Right atrium auricular region (tissue), 2 donors: ENCODE measurements at places on chromosomes 11 and 22. TPM values are rescaled to one million over a fixed set of nuclear protein-coding genes. Genes with fewer than 3 reads are reported as not detected.

POTEH gene
- not detected for total RNA-seq

OR4C45 gene
- not detected for total RNA-seq

H19 gene
- 449 TPM for total RNA-seq

MEI1 gene
- total RNA-seq, result 15.5 TPM

DNA sequence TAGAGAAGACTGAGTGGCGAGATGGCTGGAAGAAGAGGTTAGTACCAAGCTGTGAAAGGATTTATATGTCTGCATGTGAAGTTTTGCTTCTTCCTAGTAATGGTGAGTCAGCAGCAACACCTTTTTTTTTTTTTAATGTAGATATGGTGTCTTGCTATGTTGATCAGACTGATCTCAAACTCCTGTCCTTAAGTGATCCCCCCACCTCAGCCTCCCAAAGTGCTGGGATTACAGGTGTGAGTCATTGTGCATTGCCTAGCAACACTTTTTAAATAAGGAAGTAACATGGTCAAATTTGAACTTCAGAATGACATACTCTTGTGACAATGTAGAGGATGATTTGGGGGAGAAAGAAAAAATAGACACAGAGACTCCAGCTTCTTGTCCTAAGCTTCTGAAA lies 6.5 kb upstream of the CSTPP1 start:
- H3K4me1 ChIP-seq, result no peaks in the 10 kb centered on the region
- H3K27me3 ChIP-seq, result no peaks in the 10 kb centered on the region
- H3K36me3 ChIP-seq, result no peaks in the 10 kb centered on the region
- no peak for DNase-seq

OVOL1 gene
- total RNA-seq, result not detected

GRCh38 chr11:113072237-113072858 lies 111.1 kb downstream of the NCAM1 start:
- peak overlapping the region; percentile 5 for H3K27ac ChIP-seq
- no peaks in the 10 kb centered on the region for H3K36me3 ChIP-seq
- H3K4me3 ChIP-seq, result no peak overlapping the region
- DNase-seq, result no peak
